SJCRH30 (cell line): ENCODE measurements at places on chromosomes 1 and 21. TPM values are rescaled to one million over a fixed set of nuclear protein-coding genes. Genes with fewer than 3 reads are reported as not detected.

Gene TFF2
- not detected in 2 replicates for total RNA-seq

DNA sequence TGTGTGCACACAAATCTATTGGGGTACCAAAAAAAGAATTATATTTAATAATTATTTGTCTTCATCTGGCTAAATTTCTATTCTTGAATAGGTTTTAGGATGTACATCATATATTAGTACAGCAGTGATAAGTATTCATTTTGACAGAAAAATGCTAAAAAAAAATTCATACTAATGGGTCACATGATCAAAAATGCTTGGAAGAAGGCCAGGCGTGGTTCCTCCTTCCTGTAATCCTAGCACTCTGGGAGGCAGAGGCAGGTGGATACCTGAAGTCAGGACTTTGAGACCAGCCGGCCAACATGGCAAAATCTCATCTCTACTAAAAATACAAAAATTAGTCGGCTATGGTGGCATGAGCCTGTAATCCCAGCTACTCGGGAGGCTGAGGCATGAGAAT, 26.9 kb upstream of the PTGFRN start:
- DNase-seq = no peak
- no peak overlapping the region for H3K27ac ChIP-seq

DNA sequence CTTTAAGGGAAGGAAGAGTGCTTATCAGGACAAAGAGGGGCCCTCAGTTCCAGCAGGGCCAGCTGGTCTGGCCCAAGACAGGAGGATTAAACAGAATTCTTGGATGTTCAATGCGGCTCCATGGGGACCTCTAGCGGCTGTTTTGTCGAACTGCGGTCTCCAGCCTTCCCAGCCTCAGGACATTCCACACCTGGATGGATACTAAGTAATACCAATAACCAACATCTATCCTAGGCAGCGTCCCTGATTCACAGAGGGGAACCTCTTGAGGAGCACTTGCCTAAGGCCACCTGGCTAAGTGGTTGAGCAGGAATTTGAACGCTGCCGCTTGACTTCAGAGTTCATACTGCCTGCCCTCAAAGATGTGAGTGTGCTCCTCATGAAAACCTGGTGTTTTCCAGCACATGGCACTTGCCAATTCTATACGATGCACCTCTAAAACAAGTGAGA, 15.5 kb upstream of the CD247 start:
- H3K4me1 ChIP-seq = peaks cover 27% of the 10 kb centered on the region
- H3K27me3 ChIP-seq = no peaks in the 10 kb centered on the region
- H3K27ac ChIP-seq = no peak overlapping the region
- no peak overlapping the region for H3K4me3 ChIP-seq
- H3K36me3 ChIP-seq = no peaks in the 10 kb centered on the region

DNA sequence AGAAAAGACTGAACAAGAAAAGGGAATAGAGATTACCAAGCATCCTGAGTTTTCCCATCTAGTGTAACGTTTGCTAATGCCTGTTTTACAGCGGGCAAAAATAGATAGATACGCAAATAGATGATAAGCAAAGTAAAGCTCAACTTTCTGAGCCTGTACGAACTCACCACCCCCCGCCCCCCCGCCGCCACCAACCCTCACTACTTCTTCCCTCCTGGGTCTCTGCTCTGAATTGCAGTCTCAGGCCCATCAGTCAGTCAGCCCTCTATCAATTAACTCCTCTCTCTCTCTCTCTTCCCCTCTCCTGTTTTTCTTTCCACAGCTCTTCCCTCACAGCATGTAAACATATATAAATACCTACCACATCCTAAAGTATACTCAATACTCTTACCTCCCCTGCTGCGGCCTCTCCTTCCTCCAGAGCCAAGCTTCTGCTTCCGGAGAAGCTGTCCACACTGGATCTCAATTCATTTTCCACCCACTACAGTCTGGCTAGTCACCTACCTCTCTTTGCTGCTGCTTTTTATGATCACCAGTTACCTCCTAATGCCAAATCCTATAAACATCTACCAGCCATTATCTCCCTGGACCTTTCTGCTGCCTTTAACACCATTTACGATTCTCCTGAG, 64.6 kb downstream of the CAPN2 start:
- DNase-seq = no peak
- no peaks in the 10 kb centered on the region for H3K27me3 ChIP-seq
- H3K36me3 ChIP-seq = peaks cover 66% of the 10 kb centered on the region
- H3K4me1 ChIP-seq = peaks cover 6% of the 10 kb centered on the region; the same call in 1 of the 2 replicates

GRCh38 chr1:196361112-196361714, 247.0 kb downstream of the KCNT2 start:
- no peak for DNase-seq
- no peak overlapping the region for H3K27ac ChIP-seq
- no peak overlapping the region for H3K4me3 ChIP-seq
- H3K4me1 ChIP-seq = no peaks in the 10 kb centered on the region
- no peaks in the 10 kb centered on the region for H3K27me3 ChIP-seq
